CD4-positive, alpha-beta T cell treated with Interleukin-12 subunit alpha and Interleukin-12 subunit beta, for 1 hour (primary cell): ENCODE measurements at places on chromosomes 5 and 9.
A peak's percentile ranks its signal among the peaks of the same experiment; 100 is the strongest.

DNA sequence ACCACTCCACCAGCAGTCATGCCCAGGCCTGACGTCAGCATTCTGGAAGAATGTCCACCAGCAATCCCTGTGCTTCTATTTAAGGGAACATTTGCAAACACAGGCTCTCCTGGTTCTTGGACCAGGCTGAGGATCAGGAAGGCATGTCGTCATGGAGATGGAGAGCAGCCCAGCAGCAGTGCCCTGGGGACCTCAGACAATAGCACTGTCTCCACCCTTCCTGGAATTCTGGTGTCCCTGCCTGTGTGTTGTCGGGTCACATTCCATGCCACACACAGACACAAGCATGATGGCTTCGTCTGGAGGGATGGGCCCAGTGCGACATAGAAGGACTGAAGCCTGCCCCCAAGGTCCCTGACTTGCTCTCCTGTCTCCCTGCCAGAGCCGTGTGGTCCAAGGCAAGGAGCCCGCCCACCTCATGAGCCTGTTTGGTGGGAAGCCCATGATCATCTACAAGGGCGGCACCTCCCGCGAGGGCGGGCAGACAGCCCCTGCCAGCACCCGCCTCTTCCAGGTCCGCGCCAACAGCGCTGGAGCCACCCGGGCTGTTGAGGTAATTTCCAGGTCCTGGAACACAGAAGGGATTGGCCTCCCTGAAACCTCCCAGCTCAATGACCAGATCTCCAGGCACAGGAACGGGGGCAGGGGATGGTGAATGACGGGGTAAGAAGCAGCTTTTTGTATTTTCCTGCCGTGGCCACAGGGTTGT lies 43.8 kb downstream of the STOM start:
- no peak for DNase-seq

DNA sequence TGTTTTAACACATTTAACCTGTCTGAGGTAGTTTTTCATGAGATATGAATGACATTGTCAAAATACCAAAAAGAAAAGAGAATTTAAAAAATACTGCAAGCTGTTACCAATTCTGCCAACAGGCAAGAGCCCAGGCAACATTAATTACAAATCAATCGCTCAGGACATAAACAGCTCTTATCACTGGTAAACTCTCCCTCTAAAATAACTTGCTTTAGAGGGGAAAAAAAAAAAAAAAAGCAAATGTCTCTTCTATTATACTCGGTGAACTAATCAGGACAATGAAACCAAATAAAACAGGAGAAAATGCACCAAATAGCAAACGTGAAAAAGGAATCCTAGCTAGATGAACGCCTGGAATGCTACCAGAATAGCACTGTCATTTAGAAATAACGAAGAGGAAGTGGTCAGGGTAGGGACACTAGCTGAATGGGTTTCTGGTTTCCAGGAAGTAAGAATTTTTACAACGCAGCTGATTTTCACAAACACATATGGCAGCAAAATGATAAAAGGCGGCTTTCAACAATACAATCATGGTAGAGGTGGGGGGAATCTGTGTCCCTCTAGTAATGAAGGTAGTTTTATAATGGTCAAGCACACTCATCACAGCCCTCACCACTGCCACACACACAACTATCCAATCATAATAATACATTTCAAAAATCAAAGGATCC lies 94.9 kb downstream of the DENND1A start:
- DNase-seq, result peak; percentile 8

DNA sequence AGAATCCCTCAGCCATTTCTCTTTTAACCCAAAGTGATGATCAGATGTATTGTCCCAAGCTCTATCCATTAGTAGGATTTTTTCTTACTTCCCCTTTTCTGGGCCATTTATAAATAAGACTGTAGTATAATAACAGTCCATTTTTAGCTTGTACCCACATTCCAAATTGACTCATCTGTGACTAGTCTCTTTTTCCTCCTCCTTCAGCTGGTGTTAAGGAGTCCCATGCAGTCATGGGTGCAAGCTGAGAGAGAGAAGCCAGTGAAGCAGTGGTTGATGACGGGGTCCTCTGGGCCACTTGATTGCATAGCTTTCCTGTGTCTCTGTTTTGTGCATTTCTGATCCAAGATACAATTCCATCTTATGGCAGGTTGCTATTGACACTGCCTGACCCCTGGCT lies 476.0 kb upstream of the CD180 start:
- DNase-seq, result no peak

DNA sequence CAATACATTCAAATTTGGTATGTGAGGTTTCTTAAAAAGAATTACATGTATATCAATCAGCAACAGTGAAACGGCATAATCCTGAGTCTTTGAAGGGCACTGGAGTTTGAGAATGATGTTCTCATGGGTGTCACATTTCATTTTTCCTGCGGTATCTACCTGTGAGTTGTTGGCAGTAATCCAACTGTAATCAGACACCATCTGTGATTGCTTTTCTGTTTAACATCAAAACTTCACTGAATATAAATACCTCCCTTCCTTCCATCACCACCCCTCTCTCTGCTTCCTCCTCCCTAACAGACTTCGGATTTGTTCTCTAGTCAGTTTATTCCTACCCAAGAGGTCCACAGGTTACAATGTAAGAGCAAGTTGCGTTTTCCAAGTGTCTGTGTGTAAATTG lies 275.2 kb upstream of the PCSK5 start:
- DNase-seq, result no peak

DNA sequence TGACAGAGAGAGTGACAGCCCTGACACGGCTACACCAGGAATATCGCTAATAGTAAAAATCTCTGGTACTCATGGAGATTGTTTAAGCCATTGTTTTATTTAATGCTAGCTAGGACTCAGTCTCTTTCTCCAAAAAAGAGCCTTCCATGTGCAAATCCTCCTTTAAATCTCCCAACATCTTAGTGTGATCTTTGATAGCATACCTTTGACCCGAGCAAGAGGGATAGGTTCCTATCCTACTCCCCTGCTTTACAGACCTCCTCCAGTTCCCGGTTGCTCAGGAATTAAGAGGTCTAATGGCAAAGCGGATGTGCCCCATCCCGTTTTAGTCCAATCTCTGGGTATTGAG lies 663 bp upstream of the FRMD3 start:
- no peak for DNase-seq

DNA sequence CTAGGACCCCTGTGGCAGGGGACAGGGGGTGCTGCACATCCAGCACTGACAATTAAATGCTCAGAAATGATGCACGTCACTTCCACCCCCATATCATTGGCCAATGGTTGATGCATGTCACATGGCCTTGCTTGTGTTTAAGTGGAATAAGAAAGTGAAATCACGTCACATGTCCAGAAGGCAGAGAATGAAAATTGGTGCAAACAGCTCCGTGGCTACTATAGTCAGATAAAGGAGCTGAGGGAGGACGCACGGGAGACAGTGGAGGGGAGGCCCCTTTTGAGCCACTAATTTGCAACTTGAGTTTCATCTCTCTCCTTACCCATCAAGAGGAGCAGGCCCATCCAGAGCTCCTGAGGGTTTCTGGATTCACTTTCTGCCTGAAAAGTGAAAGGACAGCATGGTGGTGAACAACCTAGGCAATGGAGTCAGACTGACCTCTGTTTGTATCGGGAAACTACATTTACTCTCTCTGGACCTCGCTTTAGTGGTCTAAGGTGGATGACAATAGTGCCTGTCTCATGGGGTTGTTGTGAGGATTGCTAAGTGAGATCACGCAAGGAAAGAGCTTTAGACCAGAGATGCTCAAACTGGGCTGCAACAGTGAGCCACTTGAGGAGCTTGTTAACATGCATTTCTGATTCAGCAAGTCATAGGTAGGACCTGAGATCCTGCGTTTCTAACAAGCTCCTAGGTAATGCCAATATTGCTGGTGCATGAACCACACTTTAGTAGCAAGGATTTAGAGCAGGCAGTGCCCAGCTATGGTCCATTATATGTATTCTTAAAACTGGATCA lies 133.9 kb upstream of the ADRA1B start:
- no peak for DNase-seq

- DNase-seq, result peak; percentile 77
Measured at GRCh38 chr5:76733049-76733417, 17.1 kb downstream of the F2R start.

DNA sequence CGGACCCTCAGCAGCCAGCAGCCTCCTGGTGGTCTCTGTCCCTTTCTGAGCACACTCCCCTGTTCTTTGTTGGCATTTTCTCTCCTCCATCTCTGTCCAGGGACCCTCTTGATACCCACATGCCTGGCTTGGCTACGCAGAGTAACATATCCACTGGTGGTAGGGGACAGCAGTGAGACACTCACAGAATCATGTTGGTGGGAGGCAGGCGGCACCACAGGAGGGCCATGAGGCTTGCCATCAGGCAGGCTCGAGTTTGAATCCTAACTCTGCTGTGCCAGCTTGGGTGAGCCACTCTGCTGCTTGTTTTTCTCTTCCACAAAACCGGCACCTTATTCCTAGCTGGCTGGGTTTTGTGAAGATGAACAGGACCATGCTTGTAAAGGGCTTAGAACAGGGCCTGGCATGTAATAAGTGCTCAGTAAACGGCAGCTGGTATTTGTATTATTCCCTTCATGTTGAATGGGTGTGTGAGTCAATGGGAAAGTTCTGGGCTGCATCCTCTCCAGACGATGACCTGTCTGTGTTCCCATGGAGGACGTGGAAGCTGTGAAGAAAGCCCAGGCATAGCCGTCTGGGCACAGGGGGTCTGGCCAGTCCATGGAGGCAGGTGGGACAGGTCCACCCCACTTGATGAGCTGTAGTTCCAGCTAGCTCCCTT lies 2.3 kb downstream of the COL27A1 start:
- no peak for DNase-seq

GRCh38 chr9:114341991-114342390 lies 12.3 kb downstream of the ORM2 start:
- no peak for DNase-seq

DNA sequence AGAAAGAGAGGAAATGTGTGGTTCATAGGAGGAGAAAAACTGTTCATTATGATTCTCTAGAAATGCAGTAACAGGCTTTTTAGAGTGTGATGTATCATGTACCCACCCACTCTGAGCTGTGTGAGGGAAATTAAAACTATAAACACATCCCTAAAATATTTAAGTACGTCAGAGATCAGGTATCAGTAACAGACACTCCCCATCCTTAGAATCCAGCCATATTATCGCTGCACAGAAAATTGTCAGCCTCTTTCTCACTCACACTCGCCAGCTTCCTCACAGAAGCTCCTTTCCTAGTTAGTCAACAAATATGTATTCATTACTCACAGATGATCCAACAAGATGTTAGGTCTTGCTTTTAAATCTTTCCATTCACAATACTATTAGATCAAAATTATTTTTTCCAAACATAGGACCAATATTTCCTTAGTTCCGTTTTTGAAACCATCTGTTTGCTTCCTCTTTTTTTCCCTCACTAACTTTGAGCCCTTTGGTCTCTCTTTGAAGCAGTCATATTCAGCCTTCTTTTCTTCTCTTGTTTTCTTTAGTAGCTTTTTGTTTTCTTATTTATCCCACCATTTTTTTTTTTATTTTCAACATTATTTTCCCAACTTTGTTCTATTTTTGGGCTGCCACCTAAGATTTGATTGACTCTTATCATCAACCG lies 13.6 kb upstream of the MAST4 start:
- DNase-seq, result no peak

DNA sequence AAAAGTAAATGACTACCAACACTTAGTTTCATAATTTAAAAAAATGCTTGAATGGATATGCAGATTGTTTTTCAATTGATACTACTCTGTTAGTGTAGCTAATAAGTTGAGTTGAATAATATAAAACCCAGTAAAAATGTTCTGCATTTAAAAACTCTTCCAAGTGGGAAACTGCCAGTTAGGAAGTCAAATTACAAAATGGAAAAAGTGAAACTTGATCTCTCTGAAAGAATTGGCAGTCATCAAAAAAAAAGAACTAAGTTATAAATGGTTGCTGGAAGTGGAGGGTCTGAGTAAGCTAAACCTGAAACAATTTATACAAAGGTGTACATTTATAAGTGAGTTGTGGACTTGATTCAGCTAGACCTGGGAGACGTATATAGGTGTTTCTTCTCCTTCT lies 52.4 kb downstream of the VCAN start:
- no peak for DNase-seq

DNA sequence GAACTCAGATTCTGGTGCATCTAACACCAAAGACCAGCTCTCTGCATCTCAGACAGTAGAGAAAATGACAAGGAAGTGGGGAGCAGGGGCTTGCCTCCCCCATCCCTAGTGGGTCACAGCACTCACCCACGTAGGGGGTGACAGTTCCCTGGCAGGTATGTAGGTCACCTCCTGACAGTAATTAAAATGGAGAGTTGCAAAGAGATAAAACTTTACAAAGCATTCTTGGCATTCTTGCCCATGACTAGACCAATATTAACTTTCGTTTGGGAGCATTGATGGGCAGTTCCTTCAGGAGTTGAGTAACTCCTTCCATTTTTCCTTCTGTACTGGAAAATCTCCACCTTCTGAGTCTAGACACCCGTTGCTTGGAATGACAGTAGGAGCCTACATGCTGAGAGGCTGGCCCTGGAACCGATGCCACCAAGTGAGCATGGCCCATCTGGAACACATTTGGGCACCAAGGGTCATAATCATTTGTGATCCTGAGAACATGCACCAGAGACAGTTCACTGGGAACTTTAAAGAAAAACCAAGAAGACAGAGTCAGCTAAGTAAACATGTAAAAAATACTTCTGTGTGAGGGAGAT lies 81.5 kb upstream of the MSX2 start:
- DNase-seq, result no peak

DNA sequence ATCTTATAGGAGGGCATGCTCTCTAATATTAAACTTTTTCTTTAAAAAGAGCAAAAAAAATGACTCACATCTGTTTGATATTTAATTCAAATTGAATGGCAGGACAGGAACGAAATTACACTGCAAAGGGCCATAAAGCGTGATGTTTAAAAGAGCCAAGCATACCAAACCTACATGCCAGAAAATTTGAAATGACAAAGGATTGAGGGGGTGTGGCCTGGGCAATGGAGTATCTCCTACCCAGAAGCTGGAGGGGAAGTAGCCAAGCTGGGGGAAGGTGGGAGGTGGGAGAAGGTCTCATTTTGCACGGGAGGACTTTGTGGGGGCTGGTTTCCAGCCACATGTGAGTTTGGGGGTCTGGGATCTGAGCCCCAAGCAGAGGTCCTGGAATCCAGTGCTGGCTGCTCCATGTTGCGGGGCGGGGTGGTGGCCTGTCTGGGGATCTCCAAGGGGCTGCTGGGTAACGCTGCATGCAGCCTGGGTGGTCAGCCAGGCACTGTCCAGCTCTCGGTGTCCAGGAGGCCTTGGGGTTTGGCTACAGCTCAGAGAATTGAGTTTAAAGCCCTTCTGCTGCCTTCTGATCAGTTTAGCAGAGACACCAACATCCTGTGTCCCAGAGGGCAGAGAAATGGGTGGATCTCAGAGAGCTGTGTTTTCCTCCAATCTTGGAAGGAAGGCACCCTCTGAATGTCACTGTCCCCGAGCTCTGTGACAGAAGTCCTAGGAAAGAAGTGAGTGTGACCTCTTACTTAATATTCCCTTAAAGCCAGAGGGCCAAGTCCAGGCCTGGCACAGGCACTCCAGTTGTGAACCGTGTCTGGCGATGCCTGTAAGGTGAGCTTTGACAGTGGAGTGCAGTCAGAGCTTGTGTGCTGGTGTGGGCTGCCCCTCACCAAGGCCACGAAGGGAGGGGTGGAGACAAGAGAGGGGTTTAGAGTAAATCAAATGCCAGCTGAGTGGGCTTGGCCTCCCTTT lies 7.6 kb downstream of the DCANP1 start:
- DNase-seq, result no peak

- DNase-seq, result no peak
Measured at GRCh38 chr5:31516802-31517201, 15.1 kb downstream of the DROSHA start.

GRCh38 chr5:81579262-81579924 lies 171.5 kb downstream of the SSBP2 start:
- DNase-seq, result no peak
